ENCODE measurements at places on chromosomes 11 and 22. TPM values are rescaled to one million over a fixed set of nuclear protein-coding genes. Genes with fewer than 3 reads are reported as not detected.
A peak's percentile ranks its signal among the peaks of the same experiment; 100 is the strongest.

Gene IL10RA
- 0.74 TPM for total RNA-seq

DNA sequence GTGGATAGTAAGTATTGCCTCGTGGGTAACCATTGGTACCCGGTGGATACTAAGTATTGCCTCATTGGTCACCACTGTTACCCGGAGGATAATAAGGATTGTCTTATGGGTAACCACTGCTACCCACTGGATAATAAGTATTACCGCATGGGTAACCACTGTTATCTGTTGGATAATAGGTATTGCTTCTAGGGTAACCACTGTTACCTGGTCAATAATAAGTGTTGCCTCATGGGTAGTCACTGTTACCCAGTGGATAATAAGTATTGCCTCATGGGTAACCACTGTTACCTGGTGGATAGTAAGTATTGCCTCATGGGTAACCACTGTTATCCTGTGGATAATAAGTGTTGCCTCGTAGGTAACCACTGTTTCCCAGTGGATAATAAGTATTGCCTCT is 22.6 kb upstream of the NXPE4 start:
- H3K27me3 ChIP-seq: no peaks in the 10 kb centered on the region
- H3K36me3 ChIP-seq: peaks cover 58% of the 10 kb centered on the region
- DNase-seq: no peak
- no peak overlapping the region for H3K4me3 ChIP-seq
- H3K27ac ChIP-seq: no peak overlapping the region

GRCh38 chr11:62508336-62509058 is 38.1 kb downstream of the AHNAK start:
- peak overlapping the region; percentile 32 for H3K4me3 ChIP-seq
- no peaks in the 10 kb centered on the region for H3K36me3 ChIP-seq
- H3K27ac ChIP-seq: peak overlapping the region; percentile 71
- peak; percentile 75 for DNase-seq
- peaks cover 42% of the 10 kb centered on the region for H3K27me3 ChIP-seq

DNA sequence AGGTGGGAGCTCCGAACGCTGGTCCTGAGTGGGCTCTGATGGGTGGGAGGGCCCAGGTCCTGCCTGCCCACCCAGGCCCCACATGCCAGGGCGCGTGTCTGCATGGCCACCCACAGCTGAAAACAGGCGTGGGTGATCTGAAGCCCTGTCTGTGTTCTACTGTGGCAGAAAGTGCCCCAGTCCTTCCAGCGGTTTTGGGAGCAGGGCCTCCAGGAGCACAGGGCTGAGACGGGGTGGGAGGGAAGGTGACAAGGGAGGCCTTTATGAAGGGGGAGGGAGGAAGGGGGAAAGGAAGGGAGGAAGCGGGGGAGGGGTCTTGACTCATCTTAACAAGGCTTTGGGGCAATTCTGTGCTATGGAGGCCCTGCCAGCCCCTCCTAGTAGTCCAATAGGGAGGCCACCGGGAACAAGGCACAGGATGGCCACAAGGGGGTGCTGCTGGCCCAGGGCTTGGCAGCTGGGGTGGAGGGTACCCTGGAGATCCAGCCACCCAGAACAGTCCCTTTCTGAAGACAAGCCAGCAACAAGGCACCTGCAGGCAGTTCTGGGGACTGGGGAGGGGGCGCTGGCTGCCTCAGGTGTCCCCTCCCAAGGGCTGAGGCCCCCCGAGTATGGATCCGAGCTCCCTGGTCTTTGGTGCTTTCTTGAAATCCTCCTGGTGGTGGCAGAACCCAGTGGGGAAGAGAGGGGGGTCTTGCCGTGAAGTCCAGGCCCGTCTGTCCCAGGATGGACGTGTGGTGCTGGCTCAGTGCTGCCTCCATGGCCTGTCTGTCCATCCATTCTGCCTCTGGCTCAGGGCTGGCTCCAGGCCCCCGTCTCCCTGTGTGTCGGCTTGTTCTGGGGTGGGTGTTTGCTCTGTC is 6.3 kb upstream of the FADS3 start:
- no peaks in the 10 kb centered on the region for H3K36me3 ChIP-seq
- H3K27me3 ChIP-seq: no peaks in the 10 kb centered on the region
- H3K4me1 ChIP-seq: peaks cover 9% of the 10 kb centered on the region
- no peak overlapping the region for H3K4me3 ChIP-seq

GRCh38 chr22:24681236-24681635 is 78.2 kb downstream of the GGT1 start:
- peaks cover 26% of the 10 kb centered on the region for H3K4me1 ChIP-seq
- H3K27ac ChIP-seq: no peak overlapping the region
- H3K27me3 ChIP-seq: peaks cover 8% of the 10 kb centered on the region
- H3K4me3 ChIP-seq: no peak overlapping the region
- no peak for DNase-seq

- DNase-seq: peak; percentile 30
- no peak overlapping the region for H3K4me3 ChIP-seq
- H3K27me3 ChIP-seq: no peaks in the 10 kb centered on the region
These were observed 59.0 kb downstream of the CEP57 start for GRCh38 chr11:95849087-95849825.

Gene TTC28
- 13.0 TPM for total RNA-seq

GRCh38 chr11:127972816-127973215 is 614.5 kb downstream of the ETS1 start:
- no peak overlapping the region for H3K27ac ChIP-seq
- H3K4me3 ChIP-seq: no peak overlapping the region
- peaks cover 5% of the 10 kb centered on the region for H3K4me1 ChIP-seq
- no peaks in the 10 kb centered on the region for H3K36me3 ChIP-seq
- no peak for DNase-seq
- H3K27me3 ChIP-seq: no peaks in the 10 kb centered on the region

Gene IL17RA
- total RNA-seq: 7.9 TPM

DNA sequence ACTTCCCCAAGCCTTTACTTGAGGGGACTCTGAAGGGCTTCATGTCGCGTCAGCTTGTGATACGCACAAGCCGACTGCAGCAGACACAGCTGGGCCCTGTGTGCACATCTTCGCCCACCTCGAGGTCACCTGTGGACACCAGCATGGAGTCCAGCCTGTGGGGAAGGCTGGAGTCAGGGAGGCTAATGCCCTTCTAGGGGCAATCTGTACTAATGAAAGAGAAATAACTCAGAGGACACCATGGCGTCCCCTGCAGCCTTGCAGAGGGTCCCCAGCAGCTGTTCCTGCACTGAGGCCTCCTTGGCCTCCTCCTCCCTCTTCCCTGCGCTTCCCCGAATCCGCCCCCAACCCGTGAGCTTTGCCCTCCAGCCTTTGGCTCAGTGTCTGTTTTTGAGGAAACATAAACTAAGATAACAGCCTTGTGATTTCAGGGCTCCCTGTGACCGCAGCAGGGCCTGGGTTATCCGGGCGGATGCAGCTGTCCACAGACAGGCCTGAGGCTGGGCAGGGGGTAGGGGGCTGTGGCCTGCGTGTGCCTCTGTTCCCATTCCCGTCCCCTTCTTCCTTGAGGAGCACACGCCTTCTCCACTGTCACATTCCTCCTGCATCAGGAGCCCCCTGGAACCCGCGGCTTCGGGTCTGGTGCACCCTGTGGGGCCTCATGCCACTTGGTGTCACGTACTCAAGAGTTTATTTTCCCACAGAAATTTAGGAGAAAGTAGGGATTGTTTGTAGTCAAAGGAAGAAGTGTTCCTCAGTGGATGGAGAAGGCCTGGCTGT is 25.0 kb downstream of the KRTAP5-5 start:
- peaks cover 21% of the 10 kb centered on the region for H3K27me3 ChIP-seq
- no peak for DNase-seq
- H3K36me3 ChIP-seq: no peaks in the 10 kb centered on the region
- no peak overlapping the region for H3K27ac ChIP-seq
- H3K4me3 ChIP-seq: no peak overlapping the region

Gene NXPE2
- total RNA-seq: not detected

DNA sequence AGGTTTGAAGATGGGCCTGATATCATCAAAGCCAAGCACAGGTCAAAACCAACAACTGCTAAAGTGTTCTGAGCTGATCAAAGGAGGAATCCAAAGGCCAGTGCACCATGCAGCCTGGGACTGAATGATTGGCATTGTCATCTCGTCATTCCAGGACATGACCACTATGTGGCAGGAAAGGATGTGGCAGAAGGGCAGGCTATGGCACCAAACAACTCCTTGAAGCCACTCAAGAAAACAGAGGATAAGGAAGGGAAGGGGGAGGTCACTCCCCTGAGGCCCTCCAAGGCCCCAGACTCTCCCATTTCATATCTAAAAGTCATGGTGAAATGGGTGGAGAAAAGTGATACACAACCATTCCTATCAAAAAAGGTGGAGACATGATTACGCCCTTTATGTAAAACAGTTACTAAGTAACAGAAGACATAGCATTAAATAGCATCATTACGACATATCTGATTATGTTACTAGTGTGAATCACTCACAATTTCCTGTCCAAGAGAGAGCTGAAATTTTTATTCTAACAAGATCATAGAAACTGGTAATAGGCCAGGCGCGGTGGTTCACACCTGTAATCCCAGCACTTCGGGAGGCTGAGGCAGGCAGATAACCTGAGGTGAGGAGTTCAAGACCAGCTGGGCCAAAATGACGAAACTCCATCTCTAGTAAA is 49.3 kb downstream of the AHNAK start:
- H3K4me3 ChIP-seq: no peak overlapping the region
- peaks cover 25% of the 10 kb centered on the region for H3K4me1 ChIP-seq
- H3K27ac ChIP-seq: peak overlapping the region; percentile 19
- no peaks in the 10 kb centered on the region for H3K36me3 ChIP-seq
- peak; percentile 43 for DNase-seq
- peaks cover 10% of the 10 kb centered on the region for H3K27me3 ChIP-seq

DNA sequence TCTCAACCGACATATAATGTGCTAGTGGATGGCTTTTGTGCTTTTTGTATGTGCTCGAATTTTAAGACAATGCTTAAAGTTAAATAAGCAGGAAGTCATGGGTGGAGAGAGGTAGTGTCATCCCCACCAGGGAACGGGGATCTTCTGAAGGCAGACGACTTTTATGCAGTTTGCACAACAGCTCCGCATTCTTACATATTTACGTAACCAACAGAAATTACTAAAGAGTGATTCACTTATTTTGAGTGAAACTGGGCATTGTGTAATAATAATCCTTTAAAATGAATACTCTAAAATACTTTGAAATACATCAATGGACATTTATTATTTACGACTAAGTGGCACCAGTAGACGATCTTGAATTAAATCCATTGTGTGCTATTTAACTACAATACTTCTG is 305.1 kb downstream of the CNTN5 start:
- H3K27ac ChIP-seq: no peak overlapping the region

DNA sequence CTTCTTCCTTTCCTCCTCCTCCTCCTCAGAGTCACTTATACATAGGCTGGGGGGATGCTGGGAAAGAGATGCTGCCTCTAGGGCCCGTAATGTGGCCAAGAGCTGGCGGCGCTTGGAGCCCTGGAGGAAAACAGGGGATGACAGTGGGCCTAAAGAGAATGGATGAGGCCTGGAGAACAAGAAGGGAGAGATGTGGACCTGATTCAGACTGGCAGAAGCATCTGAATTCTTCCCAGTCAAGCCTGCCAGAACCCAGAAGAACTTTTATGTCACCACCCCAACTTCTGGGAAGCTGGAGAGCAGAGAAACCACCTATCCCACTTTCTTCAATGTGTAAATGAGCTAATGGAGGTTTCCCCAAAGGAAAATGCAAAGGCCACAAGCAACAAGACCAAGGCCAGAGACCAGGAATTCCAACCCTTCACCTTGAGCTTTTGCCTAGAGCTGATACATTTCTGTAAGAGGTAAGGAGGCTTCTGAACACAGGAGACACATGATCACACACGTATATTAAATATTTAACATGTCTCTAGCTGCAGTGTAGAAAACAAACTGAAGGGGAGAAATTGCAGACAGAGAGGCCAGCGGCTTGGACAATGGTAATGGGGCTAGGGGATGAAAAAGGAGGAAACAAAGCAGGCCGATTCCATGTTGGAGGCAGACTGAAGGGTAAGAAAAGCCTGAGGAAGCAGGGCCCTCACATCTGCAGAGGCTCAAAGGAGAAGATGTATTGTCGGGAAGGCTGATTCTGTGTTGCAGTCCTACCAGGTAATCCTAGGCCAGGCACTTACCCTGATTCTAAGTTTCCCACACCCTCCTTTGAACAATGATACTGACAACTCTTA is 1.1 kb downstream of the RRP8 start:
- H3K36me3 ChIP-seq: peaks cover 17% of the 10 kb centered on the region
- no peak overlapping the region for H3K4me3 ChIP-seq
- H3K27me3 ChIP-seq: no peaks in the 10 kb centered on the region
- no peak overlapping the region for H3K27ac ChIP-seq
- DNase-seq: no peak

DNA sequence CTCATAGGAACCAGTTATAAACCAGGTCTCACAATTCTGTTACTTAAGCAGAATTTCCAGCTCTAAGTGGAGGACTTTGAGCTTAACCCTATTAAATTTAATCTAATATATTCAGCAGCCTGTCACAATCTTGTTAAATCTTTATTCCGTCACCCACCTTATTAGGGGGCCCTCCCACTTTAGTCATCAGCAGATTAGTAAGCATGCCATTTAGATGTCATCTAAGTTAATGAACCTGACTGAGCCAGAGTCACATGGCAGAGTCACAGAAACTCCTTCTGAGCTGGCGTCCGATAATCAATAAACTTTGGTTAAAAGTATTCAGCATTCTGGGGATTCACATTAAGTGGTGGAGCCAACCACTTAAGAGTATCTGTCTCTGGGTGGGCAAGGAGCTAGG is 35.1 kb downstream of the TTC12 start:
- peaks cover 4% of the 10 kb centered on the region for H3K4me1 ChIP-seq
- H3K27me3 ChIP-seq: no peaks in the 10 kb centered on the region
- DNase-seq: no peak
- peaks cover 3% of the 10 kb centered on the region for H3K36me3 ChIP-seq
- no peak overlapping the region for H3K4me3 ChIP-seq

DNA sequence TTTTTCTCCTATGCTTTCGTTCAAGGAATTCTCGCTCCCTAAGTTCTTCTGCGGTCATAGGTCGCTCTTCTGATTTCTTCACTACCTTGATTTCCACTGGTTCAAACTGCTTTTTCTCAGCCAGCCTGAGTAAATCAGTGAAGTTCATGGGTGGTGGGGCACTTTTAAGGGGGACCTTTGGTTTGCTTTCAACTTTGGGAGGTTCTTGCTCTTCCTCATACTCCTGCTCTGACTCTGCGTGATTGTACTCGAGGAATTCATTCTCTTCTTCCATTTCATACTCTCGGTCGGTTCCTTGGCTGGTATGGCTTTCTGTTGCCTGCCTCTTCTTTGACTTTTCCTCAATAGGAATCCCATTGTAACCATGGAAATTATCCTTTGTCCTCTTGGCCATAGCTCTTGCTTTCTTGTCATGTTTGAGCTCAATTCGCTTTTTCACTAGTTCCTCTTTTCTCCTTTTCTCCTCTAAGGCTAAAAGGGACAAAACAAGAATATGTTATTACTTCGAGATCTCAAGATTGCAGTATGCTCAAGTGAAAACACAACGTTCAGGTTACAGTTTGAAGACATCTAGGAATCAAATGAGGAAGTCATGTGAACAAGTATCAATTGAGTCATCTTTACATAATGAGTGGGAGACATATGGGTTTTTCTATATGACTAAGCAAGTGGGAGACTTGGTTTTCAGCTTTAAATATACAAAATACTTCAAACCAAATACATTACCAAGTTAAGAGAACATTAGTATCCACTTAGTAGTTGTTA is 16.2 kb downstream of the MISFA start:
- no peaks in the 10 kb centered on the region for H3K4me1 ChIP-seq
- H3K27ac ChIP-seq: no peak overlapping the region
- H3K4me3 ChIP-seq: no peak overlapping the region
- peaks cover 27% of the 10 kb centered on the region for H3K36me3 ChIP-seq
- no peaks in the 10 kb centered on the region for H3K27me3 ChIP-seq
- no peak for DNase-seq

GRCh38 chr11:109911488-109911887 is 181.7 kb upstream of the ZC3H12C start:
- no peak for DNase-seq
- no peak overlapping the region for H3K27ac ChIP-seq
- H3K4me1 ChIP-seq: peaks cover 5% of the 10 kb centered on the region
- H3K36me3 ChIP-seq: no peaks in the 10 kb centered on the region
- H3K27me3 ChIP-seq: no peaks in the 10 kb centered on the region

Measured in WTC11 (cell line).